ENCODE measurements at places on chromosomes 5 and 9.

DNA sequence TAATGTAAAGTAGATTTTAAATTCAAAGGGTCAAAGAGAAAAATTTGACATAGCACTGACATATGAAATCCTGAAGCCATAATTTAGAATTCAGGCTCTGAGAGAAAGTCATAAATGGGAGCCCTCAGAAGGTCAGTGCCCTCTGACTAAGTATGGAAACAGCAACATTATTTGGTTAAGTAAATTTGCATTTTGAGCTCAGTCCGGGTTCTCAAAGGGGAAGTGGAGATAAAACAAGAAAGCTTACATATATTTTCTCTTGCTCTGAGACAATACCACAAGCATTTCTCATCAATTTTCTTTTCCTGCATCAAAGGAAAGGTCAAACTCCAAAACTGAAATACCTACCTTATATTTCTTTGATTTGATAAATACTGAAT, 348.0 kb downstream of the SEMA5A start:
- no peak for DNase-seq

GRCh38 chr9:130640681-130641080, 23.7 kb upstream of the PRDM12 start:
- no peak for DNase-seq

GRCh38 chr5:149500922-149501582, 50.2 kb downstream of the CSNK1A1 start:
- no peak for DNase-seq

DNA sequence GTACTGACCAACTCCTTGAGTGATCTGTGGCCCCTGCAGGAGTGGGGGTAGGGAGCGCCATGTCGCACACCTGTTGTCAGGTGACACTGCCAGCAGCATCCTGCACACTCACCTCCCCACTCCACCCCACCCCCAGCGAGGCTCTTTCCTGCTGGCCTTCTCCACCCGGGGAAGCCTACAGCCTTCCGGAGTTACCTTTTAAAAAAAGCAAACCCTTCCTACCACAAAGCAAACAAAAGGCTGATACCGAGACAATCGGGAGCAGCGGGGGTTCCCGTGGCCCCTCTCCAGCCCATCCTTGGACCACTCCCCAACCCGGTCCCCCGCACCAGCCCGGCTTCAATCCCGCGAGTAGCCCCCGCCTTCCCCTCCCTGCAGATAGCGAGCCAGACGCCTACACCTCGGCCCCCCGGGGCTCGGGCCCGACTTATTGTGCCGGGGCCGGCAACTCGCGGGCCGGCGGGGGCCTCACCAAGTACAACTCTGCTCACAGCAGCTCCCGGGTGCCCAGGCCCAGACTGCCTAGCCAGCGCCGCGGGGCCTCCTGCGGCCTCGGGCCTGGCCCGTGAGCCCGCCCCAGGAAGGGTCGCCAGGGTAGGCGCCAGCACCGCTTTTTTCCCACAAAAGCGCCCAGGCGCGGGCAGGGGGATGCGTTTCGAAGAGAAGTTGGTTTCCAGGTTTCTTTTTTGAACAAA, 724 bp downstream of the MACROH2A1 start:
- DNase-seq: peak; percentile 11

DNA sequence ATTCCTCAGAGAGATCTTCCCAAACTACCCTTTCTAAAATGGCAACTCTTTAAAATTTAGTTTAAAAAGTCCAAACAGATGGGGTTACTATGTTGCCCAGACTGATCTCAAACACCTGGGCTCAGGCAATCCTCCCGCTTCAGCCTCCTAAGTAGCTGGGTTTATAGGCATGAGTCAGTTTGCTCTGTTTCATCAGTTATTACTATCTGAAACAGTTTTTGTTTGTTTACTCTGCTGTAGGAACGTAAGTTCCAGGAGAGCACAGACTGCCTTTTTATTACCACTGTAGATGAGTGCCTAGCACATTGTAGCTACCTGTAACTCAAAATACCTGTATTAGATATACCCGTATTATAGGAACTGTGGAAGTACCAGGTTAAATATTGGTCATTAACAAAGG, 89.4 kb downstream of the UHRF2 start:
- DNase-seq: no peak

- no peak for DNase-seq
Measured at GRCh38 chr5:123438902-123439301, 15.7 kb upstream of the CEP120 start.

- DNase-seq: peak; percentile 98
Measured at GRCh38 chr5:14264605-14265316, 121.6 kb downstream of the TRIO start.

DNA sequence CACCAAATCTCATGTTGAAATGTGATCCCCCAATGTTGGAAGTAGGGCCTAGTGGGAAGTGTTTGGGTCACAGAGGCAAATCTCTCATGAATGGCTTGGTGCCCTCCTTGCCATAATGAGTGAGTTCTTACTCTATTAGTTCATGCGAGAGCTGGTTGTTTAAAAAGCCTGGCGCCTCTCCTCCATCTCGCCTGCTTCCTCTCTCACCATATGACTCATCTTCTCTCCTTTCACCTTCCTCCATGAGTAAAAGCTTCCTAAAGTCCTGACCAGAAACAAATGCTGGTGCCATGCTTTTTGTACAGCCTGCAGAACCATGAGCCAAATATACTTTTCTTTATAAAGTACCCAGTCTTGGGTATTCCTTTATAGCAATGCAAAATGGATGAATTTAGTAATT, 20.9 kb upstream of the ARHGAP26 start:
- DNase-seq: no peak

GRCh38 chr9:27467486-27467885, 56.6 kb upstream of the IFNK start:
- no peak for DNase-seq

GRCh38 chr5:140596321-140596741, 31.7 kb downstream of the SLC35A4 start:
- no peak for DNase-seq

- DNase-seq: no peak
Measured at GRCh38 chr5:77204967-77205366, 5.5 kb upstream of the PDE8B start.

DNA sequence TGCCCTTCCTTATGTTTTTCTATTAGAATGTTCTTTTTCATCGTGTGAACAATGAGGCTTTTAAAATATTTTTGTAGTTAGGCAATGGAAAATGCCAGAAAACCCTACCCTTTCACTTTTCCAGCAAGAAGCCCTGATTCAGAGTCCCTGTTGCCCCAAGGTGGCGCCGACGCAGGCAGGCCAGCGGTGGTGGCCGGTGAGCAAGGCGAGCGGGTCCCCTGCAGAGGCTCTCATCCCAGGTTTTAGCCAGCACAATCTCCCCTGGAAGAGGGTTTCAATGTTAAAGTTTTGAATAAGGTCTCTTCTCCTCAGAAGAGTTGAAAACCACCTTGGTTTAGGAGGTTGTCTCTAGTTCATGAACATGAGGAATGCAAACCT, 40.8 kb upstream of the CKMT2 start:
- no peak for DNase-seq

DNA sequence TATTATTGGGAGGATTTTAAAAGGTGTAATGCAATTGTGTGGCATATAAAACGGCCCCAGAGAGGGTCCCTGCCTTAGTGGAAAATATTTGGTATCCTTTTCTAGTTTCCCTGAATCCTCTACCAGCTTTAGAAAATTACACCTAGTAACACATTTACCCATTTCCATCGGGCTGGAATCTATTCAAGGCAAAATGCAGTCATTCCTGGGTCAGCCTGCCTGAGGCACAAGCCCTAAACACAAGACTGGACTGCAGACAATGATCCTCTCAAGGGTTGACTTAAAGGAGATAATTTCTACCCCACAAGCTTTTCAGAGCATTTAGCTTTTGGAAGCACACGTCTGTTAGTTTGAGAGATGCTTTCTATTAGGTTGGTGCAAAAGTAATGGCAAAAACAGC, 124.4 kb upstream of the ADAMTSL1 start:
- DNase-seq: no peak

- DNase-seq: no peak
Measured at GRCh38 chr9:75891771-75892215, 1.3 kb downstream of the PCSK5 start.
